ENCODE measurements at places on chromosomes 2 and 18.

DNA sequence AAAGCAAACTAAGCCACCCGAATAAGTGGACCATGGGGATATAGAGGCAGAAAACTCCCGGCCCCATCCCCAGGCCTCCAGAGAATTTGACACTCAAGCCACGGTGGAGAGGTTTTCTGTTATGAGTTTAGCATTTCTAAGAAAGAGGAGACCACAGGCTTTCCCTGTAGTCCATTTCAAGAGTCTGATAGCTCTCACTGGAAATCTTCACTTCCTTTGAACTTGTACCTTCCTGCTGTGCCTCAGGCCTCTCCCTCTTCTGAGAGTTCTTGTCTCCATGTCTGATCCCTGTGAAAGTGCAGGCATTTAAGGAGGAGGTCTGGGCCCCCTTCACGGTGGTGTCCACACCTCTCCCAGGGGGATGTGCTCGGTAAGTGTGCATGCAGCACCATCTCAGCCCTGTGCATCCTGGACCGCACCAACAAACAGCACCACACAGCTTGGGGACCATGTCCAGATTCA is 113.7 kb downstream of the BCL2 start:
- no peak for DNase-seq

DNA sequence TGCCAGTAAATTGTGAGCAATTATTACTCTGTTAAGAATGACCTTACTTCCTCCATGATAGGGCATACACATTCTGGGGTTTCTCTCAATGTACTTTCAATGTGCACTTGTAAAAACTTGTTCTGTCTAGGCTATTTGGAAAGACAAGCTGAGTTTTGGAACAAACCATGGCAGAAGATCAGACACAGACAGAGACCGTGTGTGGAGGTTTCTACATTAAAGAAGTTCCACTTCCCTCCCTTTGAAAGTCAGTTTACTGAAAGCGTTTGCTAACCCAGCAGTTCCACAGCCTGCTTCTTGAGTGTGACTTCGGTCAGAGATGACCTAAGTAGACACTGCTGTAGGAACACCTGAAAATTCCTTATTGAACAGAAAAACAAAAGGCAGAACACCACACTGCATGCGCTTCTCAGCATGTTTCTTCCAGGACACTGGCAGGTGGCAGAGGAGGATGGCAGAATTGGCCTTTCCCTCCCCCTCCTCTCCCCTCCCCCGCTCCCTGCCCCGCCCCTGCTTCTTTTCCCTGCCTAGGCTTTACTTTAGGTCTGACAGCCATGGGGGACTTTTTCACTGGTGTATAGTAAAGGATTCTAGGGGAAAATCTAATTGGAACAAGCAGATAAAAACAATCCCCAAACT is 109.8 kb downstream of the NOL10 start:
- no peak for DNase-seq

- no peak for DNase-seq
These were observed 51.7 kb downstream of the NCKAP5 start for GRCh38 chr2:133516405-133517026.

DNA sequence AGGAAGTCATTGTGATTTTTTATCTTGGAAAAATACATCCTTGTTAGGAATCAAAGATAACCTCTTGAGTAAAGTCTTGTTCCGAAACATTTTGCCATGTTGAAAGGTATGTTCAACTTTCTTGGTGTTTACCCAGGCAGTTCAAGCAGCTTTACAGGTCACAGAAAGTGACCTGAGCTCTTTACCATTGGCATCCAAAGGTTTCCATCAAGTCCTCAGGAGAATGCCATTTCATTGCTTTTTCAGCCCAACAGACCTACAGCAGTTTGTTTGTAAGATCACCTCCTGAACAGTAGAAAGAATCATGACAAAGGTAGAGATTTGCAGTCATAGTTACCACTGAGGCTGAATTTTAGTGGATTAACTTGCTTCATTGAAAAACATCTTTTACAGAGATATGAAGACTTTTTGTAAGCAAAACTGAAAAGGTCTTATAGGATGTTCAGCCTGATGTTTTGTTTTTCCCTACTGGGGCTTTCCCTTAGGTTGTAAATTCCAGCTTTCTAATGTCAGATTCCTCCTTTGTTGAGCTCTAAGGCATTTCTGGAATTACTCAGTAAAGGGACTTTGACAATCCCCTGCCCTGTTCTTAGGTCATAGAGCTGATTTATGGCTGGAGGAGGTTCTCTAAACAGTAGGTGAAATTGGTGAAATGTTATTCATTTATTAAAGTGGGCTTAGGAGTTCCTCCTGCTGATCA is 236.8 kb upstream of the RBMS1 start:
- no peak for DNase-seq

GRCh38 chr2:121709776-121710469 is 26.8 kb downstream of the NIFK start:
- no peak for DNase-seq

DNA sequence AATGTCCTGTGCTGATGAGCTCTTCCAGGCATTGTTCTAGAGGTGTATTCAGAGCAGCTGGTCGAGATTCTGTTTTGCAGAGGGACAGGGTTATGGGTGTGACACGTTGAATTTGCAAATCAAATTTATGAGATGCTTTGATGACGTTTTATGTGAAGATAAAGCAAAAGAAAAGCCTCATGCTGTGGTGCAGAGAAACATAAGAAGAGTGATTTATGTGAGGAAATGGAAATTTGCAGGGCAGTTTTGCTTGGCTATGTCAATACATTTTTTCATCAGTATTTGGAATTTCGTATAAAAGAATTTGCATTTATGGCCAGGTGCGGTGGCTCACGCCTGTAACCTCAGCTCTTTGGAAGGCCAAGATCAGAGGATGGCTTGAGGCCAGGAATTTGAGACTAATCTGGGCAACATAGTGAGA is 36.4 kb downstream of the TSN start:
- DNase-seq: no peak

DNA sequence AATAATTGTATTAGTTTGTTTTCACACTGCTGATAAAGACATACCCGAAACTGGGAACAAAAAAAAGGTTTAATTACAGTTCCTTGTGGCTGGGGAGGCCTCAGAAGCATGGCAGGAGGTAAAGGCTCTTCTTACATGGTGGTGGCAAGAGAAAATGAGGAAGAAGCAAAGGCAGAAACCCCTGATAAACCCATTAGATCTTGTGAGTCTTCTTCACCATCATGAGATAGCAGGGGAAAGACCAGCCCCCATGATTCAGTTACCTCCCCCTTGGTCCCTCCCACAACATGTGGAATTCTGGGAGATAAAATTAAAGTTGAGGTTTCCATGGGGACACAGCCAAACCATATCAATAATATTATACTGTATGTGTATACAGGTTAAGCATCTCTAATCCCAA is 73.3 kb upstream of the CABLES1 start:
- no peak for DNase-seq

- no peak for DNase-seq
These were observed 326.8 kb downstream of the AKAIN1 start for GRCh38 chr18:4870177-4870773.

All from DMS 273 treated with DMSO at 0.1 percent for 48 hours (cell line).